ENCODE measurements at places on chromosomes 16 and 17. TPM values are rescaled to one million over a fixed set of nuclear protein-coding genes. Genes with fewer than 3 reads are reported as not detected.

PRR29 gene
- total RNA-seq: 0.21 TPM

JPH3 gene
- not detected for total RNA-seq

C1QTNF8 gene
- not detected for total RNA-seq

TBC1D3 gene
- total RNA-seq: not detected

TMEM114 gene
- not detected for total RNA-seq

TEKT3 gene
- not detected for total RNA-seq

SOX15 gene
- total RNA-seq: 0.52 TPM

All from mononuclear cell (primary cell).